ENCODE measurements at places on chromosomes 1 and 21.

- DNase-seq: no peak
These were observed 79.1 kb upstream of the CXADR start for GRCh38 chr21:17433730-17434129.

DNA sequence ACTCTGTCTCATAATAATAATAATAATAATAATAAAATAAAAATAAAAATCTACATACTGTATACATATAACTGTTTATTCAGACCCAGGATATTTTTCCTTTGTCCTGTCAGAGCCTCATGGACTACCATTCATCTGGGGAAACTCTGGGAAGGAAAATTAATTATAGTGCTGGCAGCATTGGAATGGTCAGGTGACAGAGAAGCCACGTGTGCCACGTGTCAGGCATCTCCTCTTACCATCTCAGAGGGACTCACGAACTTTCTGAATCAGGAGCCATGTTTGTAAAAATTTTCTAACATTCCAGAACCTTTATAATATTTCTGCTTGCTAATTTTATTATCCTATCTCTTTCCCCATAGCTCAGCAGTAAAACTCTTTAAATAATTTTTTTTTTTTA is 97.8 kb upstream of the HNRNPU start:
- DNase-seq: no peak

DNA sequence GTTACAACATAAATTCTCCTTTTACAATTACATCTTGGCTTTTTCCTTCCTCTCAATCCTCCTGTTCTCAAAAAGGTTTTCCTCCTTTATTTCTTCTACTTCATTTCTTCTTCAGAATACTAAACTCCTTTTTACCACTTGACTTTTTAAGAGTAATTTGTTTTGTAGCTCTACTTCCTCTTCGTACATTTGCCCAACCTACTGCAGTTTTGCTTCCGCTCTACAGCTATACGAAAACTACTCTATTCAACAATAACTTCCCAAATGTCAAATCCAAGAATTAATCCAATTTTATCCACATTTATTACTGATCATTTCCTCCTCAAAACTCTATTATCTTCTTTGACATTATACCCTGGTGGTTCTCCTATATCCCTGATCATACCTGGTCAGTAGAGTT is 3.4 kb downstream of the GDAP2 start:
- no peak for DNase-seq

GRCh38 chr21:29434081-29434480 is 135.4 kb downstream of the BACH1 start:
- no peak for DNase-seq

DNA sequence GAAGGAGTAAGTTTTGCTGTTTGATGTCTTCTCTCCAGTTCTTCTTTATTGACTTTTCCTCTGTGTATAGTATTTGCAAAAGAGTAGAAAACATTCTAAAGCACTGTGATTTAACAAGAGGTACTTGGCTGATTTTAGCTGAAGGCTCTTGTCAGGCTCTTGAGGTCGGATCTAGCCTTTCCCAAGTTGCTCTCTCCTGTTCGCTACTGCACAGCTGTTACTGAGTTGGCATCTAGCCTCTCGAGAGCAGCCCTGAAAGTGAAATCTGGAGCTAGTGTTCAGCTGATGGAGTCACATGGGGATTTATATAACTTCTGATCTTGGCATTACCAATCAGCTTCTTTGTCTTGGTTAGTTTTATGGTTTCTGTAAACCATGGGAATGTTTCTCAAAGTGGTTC is 193.1 kb downstream of the RYR2 start:
- no peak for DNase-seq

DNA sequence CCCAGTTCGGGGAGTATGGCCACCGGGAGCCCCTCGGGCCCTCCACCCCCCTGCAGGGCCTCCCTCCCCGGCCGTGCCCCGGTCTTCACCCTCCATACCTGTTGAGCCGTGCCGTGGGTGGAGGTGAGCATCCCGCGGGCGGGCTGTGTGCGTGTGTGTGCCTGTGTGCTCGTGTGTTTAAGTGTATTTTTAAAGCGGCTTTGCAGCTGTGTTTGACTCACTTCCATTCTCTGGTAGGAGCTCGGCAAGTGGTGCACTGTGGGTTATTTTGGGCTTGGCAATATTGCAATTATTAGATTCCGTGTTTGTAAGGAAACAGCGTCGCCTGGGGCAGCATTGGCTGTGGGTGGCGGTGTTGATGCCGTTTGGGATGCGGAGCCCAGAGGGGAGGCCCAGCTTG is 20.3 kb upstream of the PLCH2 start:
- no peak for DNase-seq

DNA sequence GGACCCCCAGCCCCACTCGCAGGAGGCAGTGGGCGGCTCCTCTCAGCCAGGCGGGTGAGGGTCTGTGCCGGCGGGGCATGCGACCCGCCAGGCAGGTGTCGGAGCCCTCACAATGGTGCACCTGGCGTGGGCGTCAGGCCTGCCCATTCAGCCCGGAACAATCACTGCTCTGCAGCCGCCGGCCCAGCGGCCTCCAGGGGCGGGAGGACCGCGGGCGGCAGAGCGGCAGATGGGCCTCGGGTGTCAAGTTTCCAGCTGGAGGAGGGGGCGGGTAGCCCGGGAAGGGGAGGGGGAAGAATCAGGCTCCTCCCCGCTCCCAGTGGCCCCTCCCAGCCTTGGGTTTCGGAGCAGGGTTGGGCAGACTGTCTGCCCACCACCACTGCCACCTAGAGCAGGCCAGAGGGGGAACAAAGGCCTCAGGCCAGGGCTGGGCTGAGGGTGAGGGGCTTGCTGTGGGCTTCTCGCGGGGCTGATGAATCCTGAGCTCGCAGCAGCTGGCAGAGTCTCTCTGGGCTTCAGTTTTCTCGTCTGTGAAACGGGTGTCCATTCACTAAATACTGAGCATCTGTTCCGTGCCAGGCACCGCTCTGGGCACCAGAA is 39.5 kb upstream of the CASZ1 start:
- DNase-seq: peak; percentile 84

DNA sequence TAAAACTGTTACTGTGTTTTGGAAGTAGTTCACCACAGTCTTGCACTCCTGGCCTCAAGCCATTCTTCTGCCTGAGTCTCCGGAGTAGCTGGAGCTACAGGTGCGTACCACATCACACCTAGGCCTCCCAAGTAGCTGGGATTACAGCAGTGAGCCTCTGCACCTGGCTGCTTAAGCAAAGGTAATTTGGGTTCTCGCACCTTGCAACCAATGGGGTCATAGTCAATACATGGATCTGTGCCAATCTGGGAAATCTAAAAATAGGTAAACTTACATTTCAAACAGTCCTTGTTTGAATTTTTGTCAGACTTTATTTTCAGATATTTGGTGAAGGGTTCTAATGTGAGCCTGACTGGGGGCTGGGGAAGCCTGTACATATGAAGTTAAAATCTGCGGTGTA is 466.5 kb downstream of the PCP4 start:
- DNase-seq: no peak

DNA sequence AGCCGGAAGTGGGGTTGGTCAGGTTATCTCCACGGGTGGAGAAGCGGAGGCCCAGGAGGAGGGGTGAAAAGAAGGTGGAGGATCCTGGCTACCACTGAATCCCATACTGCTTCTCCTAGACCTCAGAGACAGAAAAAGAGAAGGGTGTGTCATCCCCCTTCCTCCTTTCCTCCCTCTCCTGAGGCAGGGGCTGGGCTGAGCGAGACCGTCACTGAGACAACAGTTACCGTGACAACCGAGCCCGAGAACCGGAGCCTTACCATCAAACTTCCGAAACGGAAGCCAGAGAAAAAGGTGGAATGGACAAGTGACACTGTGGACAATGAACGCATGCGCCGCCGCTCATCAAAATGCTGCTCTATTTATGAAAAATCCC is 42.1 kb upstream of the NBPF3 start:
- DNase-seq: no peak

GRCh38 chr1:154972517-154973343 is 1.8 kb upstream of the CKS1B start:
- no peak for DNase-seq

DNA sequence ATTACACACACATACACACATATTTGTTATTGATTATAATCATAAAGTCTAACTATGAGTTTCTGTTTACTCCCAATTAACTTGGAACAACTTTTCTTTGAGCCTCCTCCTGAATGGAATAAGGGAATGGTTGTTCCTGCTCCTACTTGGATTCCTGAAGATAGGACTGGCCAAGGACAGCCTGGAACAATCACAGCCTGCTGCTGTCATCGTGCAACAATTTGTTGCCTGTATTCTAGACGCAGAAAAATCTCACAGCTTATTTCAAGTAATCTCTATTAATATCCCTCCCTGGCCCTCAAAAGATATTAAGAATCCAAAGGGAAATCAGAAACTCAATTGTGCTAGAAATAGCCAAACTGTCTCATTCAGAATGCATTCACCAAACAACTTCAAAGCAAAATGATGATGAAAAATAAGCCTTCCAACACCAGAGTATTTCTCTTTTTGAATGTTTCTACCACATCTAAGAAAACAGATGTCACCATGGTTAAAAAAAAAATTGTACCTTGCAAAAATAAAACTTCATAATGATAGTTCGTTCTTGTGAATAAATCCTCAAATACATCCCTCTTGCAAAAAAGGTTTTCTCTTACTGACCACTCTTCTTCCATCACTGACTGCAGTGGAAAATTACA is 30.9 kb downstream of the RCAN1 start:
- no peak for DNase-seq

- no peak for DNase-seq
These were observed 149.1 kb downstream of the ZNF281 start for GRCh38 chr1:200260597-200261335.

GRCh38 chr1:35451125-35451528 is 106.1 kb downstream of the KIAA0319L start:
- peak; percentile 92 for DNase-seq

GRCh38 chr1:170340308-170340707 is 191.7 kb upstream of the GORAB start:
- no peak for DNase-seq

GRCh38 chr1:5836776-5837440 is 155.3 kb downstream of the NPHP4 start:
- DNase-seq: no peak

GRCh38 chr1:161209790-161210409 is 5.2 kb upstream of the FCER1G start:
- peak; percentile 83 for DNase-seq

- no peak for DNase-seq
These were observed 32.7 kb upstream of the ETV3 start for GRCh38 chr1:157170677-157171515.

DNA sequence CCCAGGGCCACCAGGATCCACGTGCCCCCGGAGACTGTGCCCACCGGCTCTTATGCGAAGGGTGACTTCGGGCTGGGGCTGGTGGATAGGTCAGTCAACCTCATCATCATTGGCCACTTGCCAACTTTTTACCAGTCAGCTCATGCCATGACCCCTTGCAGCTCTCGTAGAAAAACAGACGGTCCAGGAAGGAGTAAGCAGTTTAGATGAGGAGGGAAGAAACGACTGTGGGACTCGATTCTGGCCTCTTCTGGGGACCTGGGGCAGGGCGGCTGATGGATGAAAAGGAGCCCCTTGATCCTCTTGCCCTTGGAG is 41.0 kb downstream of the UBASH3A start:
- DNase-seq: no peak
